Stimulated activated CD8-positive, alpha-beta memory T cell treated with anti-CD3 and anti-CD28 coated beads, Interleukin-7, amount 100 ng/mL, for 4 hours (primary cell): ENCODE measurements at places on chromosomes 11 and 22.

- no peak for DNase-seq
Observed at GRCh38 chr11:115366826-115367225, 137.4 kb downstream of the CADM1 start.

DNA sequence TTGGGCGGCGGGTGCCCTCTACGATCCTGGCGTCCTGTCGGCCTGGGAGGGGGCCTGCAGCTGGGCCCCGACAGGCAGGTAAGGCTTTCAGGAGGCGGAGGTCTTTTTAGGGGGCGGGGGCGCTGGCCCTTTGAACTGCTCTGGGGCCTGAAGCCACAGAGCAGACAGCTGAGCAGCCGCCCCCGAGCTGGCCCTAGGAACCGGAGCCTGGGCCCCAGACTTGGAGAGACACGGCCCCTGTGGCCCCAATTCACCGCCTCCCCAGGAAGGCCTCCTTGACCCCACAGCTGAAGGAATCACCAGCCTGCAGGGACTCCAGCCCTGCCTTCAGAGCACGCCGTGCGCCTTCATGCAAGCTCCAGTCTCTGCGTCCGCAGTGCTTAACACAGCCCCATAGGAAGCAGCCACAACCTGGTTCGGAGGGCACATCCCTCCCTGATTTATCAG, 618 bp upstream of the CERK start:
- DNase-seq, result no peak

DNA sequence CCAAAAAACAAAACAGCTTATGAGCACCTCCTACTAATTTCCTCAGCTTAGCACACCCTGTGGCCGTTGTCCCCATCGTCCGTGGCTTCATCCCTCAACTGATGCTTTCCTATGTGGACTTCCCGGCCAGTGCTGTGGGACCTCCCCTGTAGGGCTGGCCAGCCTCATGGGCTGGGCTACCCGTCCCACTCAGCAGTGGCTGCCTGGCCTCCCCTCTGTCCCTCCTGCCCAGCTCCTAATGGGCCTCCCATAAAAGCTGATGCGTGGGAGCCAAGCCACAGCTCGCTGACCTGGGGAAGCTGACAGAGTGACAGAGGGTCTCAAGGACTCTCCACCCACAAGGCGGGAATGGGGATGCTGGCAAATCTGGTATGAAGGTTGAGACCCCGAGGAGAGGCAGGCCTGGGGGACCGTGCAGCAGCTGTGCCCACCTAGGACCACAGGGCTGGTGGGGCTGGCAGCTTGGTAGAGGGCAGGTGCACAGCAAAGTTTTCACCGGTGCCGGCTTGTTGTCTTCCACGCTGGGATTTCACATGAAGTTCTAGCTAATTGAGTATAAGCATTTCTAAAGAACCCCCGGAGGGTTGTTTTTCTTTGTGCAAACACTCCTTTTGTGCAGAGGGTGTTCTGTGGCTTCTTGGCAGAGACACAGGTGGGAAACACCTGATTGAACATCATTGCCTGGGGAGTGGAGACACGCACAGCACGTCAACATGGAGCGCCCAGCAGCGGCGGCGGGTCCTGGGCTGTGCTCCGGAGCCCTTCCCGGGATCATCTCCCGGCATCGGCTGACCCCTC, 23.2 kb downstream of the TBX1 start:
- no peak for DNase-seq

DNA sequence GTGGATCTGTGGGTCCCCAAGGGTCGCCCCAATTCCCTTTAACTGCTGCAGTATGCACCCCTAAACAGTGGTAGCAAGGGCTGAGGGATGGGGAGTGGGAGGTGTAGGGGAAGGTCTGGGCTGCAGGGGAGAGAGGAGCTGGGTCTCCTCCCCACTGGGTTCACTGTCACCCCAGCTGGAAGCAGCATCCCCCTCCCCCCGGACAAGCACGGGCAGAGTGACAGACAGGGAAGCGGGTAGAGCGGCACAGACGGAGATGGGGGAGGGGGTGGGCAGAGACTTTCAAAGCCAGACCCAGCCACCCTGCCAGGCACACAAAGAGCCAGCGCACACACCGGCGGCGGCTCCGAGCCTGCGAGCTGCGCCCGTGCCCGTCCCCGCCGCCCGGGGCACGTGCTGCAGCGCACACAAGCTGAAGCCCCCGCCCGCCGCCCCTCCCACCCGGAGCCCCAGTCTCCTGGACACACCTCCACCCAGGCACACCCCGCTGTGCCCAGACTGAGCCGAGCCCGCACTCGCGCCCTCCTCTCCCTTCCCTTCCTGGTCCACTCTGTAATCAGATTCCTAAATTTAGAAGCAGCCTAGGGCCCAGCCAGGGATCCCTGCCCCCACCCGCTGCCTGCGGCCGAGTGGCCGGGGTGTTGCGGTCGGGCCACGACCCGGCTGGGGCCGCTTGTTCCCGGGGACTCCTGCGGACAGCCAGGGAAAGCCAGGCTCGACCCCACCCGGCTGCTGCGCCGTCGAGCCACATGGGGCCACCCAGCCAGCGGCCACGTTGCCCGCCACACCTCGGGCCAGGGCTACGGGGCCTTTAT, 935 bp upstream of the RCOR2 start:
- DNase-seq, result no peak

GRCh38 chr11:47784785-47785381, 17.7 kb upstream of the FNBP4 start:
- no peak for DNase-seq

GRCh38 chr11:62427630-62428233, 8.9 kb downstream of the SCGB1A1 start:
- no peak for DNase-seq

- DNase-seq, result no peak
Observed at GRCh38 chr22:26394777-26395176, 34.3 kb upstream of the ASPHD2 start.

GRCh38 chr11:106706355-106706754, 311.9 kb downstream of the GUCY1A2 start:
- no peak for DNase-seq

- DNase-seq, result no peak
Observed at GRCh38 chr11:85182441-85183387, 444.4 kb downstream of the DLG2 start.

DNA sequence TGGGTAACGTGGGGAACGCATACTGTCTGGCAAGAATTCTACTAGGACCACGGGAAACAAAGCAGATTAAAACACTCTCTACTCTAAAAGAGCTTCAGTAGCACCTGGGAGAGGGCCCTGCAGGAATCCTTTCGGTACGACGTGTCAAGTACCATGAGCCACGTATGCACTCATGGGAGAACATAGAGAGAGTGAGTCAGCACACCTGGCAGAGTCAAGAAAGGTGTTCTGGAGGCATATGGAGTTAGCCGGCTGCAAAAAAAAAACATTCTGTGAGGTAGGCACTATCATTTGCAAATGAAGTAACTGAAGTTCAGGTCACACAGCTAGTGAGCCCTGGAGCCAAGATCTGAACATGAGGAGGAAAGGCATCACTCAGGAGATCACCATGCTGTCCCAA, 71.1 kb upstream of the BID start:
- DNase-seq, result no peak

DNA sequence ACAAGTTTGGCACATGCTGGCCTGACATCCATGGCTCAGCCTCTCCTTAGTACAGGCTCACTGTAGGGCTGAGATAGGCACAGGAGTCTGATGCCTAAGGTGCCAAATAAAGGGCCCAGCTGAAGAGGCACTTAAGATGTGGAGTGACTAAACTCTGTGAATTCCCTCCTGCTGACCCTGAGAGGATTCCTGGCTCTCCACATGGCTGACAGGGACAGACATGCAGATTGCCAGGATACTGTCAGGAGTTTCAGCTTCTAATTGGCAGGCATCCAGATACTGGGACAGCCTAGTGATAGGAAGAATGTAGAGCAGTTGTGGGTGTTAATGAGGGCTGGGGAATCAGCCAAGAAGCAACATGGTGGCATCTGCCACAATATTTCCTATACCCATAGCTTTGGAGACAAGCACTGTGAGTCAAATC, 558.7 kb downstream of the INSC start:
- DNase-seq, result no peak

GRCh38 chr11:128865490-128865889, 1.6 kb downstream of the KCNJ1 start:
- DNase-seq, result no peak

DNA sequence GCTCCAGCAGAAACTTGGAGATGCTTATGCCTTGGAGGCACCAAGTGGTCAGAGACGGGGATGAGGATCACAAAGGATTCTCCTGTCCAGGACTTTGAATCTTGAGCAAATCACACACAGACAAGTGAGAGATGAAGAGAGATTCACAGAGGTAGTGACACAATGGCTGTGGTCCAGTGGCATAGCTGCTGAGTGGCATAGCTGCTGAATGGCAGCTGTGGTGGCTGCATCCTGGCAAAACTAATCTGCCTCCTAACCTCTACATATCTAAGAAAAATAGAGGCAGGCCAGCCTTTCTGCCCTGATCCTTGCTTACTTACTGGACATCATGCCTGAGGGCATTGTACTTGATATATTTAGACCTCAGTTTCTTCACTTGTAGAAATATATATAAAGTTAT, 102.6 kb downstream of the CD44 start:
- DNase-seq, result no peak

DNA sequence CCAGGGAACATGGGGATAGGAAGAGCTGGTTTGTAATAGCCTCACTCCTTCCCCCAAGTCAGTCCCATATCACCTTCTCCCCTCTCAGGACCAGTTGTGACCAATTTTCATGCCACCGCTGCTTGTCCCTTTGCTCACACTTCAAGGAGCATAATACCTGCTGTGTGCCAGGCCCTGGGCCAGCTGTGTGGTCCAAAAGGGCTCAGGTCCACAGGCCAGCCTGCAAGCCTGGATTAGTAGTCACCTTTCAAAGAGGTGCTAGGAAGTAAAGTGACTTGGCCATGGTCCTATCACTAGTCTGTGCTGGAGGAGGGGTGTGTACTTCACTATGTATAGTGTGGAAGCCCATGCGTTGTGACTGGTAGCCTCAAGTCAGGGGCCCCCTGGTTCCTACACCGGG, 38.5 kb upstream of the SUSD2 start:
- DNase-seq, result no peak

GRCh38 chr22:42258126-42258525, 12.3 kb downstream of the TCF20 start:
- DNase-seq, result no peak

- DNase-seq, result no peak
Observed at GRCh38 chr11:13128354-13128753, 119.2 kb downstream of the RASSF10 start.

- no peak for DNase-seq
Observed at GRCh38 chr22:46055911-46056545, 79.1 kb upstream of the WNT7B start.

- DNase-seq, result no peak
Observed at GRCh38 chr11:113564527-113565130, 89.4 kb upstream of the DRD2 start.

GRCh38 chr11:62502030-62502730, 44.4 kb downstream of the AHNAK start:
- DNase-seq, result no peak

- no peak for DNase-seq
Observed at GRCh38 chr22:43851058-43851978, 11.0 kb downstream of the SULT4A1 start.

GRCh38 chr11:2559527-2560311, 114.9 kb downstream of the KCNQ1 start:
- DNase-seq, result no peak

DNA sequence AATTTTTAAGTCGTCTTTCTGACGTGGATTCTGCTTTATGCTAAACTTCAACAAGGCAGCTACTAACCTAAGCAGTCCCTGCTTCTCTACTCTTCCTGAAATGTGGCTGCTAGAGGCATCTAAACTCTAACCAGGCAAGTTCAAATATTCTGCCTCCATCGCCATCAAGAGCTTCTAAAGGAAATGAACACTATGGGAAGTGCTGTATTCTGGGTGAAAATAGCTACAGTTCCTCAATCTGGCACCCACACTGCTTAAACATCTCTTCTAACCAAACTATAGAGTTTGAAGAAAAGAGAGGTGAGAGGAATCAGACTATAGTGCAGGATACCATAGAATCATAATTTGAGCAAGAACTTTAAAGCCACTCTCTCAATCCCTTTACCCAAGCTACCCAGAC, 6.3 kb downstream of the NRIP3 start:
- no peak for DNase-seq

DNA sequence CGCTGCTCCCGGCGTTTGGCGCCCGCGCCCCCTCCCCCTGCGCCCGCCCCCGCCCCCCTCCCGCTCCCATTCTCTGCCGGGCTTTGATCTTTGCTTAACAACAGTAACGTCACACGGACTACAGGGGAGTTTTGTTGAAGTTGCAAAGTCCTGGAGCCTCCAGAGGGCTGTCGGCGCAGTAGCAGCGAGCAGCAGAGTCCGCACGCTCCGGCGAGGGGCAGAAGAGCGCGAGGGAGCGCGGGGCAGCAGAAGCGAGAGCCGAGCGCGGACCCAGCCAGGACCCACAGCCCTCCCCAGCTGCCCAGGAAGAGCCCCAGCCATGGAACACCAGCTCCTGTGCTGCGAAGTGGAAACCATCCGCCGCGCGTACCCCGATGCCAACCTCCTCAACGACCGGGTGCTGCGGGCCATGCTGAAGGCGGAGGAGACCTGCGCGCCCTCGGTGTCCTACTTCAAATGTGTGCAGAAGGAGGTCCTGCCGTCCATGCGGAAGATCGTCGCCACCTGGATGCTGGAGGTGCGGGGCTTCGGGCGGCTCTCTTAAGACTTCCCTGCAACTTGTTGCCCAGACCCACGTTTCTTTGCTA, at the start of gene CCND1:
TSS of gene CCND1 (plus strand) at position 162 of the 587 bp plus-strand sequence. CDS start at position 320, 158 bp downstream.
- DNase-seq, result peak; percentile 20

GRCh38 chr11:47373876-47374719, 4.2 kb downstream of the SPI1 start:
- peak; percentile 67 for DNase-seq

DNA sequence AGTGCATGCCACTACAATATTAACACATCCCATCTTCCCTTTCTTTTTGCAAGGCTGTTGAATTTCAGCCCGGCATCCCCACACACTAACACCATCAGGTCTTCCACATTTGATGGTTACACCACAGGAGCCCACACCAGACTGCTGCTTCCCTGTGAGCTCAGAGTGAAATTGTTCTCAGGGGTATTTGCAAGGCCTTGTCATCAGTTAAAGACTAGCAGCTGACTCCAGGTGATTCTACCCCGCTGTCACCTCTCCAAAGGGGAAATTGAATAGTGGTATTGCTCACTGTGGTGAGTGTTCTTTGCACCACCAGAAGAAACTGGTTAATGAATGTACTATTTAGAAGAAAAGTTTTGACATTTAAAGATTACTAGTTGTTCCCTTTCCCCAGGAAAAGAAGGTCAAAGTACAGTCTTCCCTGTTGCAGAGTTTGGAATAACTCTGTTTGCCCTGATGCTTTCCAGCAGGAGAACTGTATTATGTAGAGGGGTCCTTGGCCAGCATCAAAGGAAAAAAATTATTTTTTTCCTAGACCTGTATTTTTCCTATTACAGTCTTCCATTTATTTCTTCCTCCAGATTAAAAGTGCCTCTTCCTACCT, 41.9 kb downstream of the BID start:
- no peak for DNase-seq

DNA sequence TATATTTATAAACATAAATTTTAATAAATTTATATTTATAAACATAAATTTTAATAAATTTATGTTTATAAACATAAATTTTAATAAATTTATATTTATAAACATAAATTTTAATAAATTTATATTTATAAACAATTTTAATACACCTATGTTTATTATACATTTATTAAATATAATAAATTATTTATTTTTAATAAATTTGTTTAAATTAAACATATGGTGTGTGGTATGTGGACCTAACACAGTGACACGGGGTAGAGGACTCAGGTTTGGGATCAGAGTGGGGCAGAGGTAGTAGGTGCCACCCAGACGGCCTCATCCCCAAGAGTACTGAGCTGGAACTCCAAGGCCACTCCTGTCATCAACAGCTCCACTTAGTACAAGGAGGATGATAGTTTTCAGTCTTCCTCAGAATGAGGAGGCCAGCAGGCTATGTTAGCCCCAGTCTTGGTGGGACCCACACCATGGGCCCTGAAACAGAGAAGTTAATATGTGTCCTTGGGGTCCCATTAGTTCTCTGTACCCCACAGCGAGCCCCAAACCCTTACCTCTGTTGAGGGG, 46.7 kb upstream of the BID start:
- no peak for DNase-seq
